Lower leg skin (tissue), 4 donors: ENCODE measurements at places on chromosomes 1 and 21. TPM values are rescaled to one million over a fixed set of nuclear protein-coding genes. Genes with fewer than 3 reads are reported as not detected.

GRCh38 chr1:224127925-224128819 lies 14.3 kb downstream of the FBXO28 start:
- no peak for DNase-seq

- no peak for DNase-seq
Observed at GRCh38 chr1:214051786-214052185, 64.0 kb downstream of the PROX1 start.

- peak; percentile 58 for DNase-seq
Observed at GRCh38 chr1:21262293-21263051, 27.8 kb downstream of the ECE1 start.

DNA sequence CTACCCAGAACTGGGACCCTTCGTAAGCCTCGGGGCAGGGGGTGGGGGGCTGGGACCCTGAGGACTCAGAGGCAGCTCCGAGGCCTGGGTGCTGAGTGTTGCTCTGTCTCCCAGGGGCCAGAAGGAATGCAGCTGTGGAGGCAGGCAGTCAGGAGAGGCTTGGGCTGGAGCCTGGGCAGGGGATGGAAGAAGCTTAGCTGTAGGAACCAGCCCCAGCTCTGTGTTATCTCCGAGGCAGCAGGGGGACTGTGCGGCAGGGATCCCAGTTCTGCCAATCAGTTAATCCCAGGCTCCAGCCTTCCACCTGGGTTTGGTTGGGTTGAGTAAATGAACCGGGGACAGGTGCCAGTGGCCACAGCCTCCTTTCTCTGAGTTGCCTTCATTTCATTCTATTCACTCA lies 8.2 kb upstream of the GRIK3 start:
- DNase-seq = no peak

DNA sequence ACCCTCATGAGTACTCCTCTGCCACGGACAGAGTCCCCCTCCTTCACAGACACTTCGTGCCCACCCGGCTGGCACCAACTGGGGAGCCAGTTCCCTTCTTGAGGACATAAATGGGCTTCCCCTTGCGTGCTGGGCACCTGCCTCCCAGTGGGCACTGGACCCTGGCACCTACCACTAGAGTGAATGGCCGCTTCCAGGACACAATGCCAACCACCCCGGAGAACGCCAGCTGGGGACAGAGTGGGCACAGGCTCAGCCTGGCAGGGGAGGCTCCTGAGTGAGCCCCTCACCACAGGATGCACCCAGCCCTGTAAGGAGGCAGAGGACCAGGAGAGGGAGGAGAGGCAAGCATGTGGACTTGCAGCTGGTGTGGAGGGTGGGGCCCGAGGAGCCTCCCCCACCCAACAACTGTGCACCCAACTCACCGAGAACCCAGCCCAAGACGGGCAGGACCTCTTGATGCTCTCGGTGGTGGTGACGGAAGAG lies 1.0 kb downstream of the ENTREP3 start:
- no peak for DNase-seq

DNA sequence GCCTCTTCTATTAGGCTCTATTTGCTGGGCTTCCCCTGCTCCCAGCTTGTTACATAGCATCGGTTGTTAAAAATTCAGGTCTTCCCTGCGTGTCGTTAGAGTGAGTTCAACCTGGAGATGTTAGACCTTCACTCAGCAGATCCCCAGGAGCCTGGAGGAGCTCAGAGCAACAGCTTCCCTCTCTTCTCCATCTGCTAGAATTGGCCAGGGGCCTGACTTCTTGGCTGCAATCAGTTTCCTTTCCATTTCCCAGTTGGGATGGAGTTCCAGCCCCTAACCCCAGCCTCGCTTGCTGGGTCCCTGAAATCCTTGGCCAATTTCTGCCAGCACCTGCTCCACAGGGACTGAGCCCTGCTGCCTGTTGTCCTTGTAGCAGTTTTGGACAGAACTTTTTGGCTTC lies 55.9 kb downstream of the MT1HL1 start:
- DNase-seq = no peak

DNA sequence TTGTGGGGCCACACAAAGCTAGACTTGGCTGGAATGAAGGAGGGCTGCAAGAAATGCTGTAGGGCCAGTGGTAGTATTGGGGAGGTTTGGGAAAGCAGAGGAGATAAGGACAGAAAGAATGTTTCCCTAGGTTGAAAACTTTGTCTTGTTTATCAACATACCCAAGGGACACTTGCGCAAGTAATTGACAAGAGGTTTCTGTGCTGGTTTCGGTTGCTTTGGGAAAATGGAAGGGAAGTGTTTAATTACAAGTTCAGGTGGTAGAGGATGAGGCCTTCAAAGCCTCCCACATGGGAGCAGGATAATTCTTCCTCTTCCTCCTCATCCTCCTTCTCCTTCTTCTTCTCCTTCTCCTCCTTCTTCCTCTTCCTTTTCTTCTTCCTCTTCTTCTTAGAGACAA lies 182.1 kb upstream of the LMO4 start:
- no peak for DNase-seq

DNA sequence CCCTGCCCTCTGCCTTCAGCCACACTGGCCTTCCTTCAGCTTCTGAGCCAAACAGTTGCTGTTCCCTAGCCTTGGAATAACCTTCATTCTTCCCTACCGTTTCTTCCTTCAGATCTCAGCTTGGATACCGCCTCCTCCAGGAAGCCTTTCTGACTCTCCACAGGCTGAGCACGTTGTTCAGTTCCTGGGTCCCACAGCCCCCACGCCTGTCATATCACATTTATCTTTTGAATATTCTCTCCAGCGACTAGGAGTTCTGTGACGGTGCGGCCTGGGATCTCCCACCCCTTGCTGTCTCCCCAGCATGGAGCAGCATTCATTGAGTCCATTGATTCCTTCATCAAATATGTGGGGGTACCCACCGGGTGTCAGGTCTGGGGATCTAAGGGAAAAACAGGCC lies 39.2 kb downstream of the EPHA2 start:
- DNase-seq = no peak

GRCh38 chr1:34488080-34488708 lies 266.7 kb upstream of the GJB5 start:
- no peak for DNase-seq

DNA sequence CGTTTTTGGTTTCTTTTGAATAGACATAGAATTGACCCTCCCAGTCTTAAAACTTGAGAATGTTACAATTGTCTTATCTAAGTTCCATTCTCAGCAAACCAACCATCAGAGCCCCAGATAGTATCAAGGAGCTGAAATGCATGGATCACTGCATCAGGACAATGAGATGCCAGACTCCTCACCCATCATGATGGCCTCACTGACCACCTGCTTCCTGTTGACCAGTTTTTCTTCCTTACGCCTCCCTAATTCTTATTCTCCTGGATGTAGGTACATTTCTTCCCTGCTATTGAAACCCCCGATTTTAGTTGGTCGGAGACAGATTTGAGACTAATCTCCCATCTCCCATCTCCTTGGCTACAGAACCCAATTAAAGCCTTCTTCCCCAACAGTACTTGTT lies 17.7 kb downstream of the MATN1 start:
- DNase-seq = no peak

- no peak for DNase-seq
Observed at GRCh38 chr1:185300152-185300551, 16.9 kb downstream of the IVNS1ABP start.

- DNase-seq = no peak
Observed at GRCh38 chr1:156305215-156305614, 6.1 kb upstream of the VHLL start.

The C1QC gene
- total RNA-seq = 41.6 TPM

The CADM3 gene
- total RNA-seq = 7.2 TPM

The RHD gene
- not detected for total RNA-seq

The FLG gene
- total RNA-seq = 4,019 TPM
